ENCODE measurements at places on chromosomes 6 and 20.

GRCh38 chr20:63454731-63455567, 17.5 kb downstream of the KCNQ2 start:
- no peak for DNase-seq

GRCh38 chr6:152642578-152643375, 5.6 kb upstream of the SYNE1 start:
- peak; percentile 2 for DNase-seq

DNA sequence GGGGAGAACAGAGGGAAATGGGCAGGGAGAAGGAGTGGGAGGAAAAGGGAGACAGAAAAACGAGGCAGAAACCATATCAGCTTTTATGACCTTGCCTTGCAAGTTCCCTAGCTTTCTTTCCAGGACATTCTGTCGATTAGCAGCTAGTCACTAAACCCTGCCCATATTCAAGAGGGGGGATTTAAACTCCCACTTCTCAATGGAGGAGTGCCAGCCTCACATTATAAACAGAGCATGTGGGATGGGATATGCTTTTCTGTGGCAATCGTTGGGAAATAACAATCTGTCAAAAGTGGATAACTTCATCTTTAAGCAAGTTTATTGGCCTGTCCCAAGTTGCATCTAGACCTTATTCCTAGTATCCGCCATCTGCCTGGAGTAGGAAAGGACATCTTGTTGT, 57.0 kb upstream of the TMEM170B start:
- no peak for DNase-seq

DNA sequence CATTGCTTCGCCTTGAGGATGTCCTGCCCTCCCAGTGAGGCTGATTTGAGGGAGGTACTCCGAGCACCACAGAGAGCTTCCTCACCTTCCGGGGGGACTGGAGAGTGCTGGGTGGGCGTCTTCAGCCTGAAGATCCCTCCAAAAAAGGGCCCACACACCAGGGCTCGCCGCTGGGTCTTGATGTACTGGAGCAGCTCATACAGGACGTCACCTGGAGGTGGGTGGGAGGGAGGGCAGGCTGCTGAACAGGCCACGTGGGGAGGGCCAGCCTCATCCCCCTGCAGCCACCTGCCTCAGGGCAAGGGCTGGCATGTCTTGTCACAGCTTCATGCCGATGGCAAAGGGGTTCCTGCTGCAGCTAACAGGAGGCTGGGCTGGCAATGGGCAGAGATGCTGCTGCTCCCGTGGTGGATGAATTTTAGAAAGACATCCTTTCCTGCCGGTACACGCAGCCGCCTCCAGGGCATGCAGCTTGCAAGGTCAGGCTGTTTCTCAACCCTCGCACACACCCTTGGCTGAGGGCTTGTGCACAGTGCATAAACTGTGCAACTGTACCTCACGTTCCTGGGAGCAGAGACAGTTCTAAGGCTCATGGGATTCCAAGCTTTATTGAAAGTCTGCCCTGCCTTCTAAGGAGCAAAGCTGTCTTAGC, 14.0 kb downstream of the ETV7 start:
- no peak for DNase-seq

DNA sequence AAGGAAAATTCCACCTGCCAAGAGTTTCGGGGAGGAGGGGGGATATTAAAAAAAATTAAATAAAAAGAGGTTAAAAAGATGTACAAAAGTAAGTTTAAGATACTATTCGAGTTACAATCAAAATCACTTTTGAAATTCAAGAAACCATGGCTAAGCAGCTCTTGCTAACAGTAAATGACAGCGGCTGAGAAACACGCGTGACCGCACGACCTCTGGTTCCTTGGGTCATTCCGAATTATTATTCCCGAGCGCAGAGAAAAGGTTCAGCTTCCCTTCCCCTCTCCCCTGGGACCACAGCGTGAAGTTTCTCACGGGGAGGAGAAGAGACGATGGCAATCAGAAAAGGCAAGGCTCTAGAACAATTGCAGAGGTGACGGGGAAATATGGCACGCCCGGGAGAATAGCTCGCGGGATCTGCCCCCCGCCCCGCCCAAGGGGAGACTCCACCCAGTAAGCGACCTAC, 496 bp downstream of the TMEM242 start:
- DNase-seq, result no peak

DNA sequence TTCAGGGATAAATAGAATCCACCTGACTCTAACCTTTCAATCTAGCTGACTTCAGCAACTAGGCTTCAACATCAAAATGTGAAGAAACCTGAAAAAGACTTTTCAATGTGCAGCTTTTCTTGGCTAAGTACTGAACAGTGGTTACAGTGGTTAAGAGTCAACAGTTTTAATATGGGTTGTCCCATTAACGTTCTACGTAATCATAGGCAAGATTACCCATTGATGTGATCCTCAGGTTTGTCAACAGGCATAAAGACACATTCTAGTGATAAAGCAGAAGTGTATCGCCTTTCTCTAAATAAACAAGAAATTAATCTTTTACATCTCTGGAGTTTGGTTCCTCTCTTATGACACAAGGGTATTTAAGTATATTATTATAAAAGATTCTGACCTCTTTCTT, 154.1 kb upstream of the RUNX2 start:
- no peak for DNase-seq

- DNase-seq, result no peak
Measured at GRCh38 chr6:42777126-42777822, 4.6 kb upstream of the BICRAL start.

- DNase-seq, result no peak
Measured at GRCh38 chr6:114659513-114659912, 316.7 kb upstream of the HS3ST5 start.

DNA sequence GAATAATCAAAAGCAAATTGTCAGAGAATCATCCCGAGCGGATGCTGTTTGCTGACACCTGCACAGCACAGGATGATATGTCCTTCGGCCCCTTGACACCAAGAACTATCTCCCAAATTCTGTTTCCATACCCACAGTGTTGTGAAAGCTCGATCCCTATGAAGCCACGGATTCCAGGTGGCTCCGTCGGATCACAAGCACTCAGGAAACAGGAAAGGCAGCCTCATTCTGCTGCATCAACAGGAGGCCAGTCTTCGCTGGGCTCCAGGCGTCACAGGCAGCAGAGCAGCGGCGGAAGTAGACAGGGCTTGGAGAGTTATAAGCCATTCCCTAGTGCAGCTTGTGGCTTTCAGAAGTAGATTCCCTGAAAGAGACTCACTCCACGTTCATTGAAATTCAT, 342.3 kb downstream of the C6orf118 start:
- DNase-seq, result no peak

- no peak for DNase-seq
Measured at GRCh38 chr20:7161690-7162089, 394.2 kb downstream of the BMP2 start.

GRCh38 chr6:62803094-62803493, 408.2 kb upstream of the FKBP1C start:
- DNase-seq, result no peak

- no peak for DNase-seq
Measured at GRCh38 chr6:167209577-167209975, 51.8 kb upstream of the GPR31 start.

- DNase-seq, result no peak
Measured at GRCh38 chr6:19535351-19535750, 301.8 kb upstream of the ID4 start.

GRCh38 chr6:132663661-132664060, 4.7 kb upstream of the TAAR1 start:
- DNase-seq, result no peak

GRCh38 chr6:109060571-109060970, 34.1 kb downstream of the SESN1 start:
- no peak for DNase-seq

GRCh38 chr6:126020305-126021050, 34.1 kb downstream of the TRMT11 start:
- DNase-seq, result no peak

DNA sequence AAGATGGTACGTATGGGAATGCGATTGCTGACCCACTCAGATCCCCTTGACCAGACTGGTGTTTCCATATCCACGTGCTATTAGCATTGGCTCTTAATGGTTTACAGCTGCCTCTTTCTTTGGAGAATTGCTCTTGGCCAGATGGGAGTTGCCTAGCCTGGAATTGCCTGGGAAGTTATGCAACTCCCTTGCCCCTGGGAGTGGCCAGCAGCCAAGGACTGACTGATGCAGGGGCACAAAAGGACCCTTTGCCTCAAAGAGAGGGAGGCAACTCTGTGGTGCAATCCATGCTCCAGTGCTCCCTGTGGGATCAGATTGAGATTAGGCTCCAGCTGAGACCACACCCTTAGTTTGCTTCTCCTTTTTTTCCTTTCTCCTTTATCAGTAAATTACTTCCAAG, 203.5 kb upstream of the JAG1 start:
- no peak for DNase-seq

Measured in glomerular endothelial cell (primary cell).